ENCODE measurements at places on chromosomes 2 and 18.

DNA sequence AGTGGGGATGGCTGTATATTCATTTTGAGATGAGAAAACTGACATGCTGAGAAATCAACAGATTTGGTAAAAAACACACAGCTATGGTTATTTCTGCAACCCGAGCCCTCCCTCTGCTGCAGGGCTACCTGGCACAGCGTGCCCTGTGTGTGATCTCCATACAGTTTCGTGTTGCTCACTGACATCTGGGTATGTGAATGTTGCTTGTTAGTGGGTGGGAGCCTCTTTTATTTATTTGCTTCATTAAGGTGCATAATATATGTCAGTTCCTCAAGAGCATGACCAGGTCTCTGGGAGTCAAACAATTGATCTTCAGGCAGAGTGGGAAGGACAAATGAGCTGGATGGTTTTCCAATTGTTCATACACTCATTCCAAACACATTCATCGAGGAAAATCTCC is 139.1 kb upstream of the FHL2 start:
- DNase-seq = no peak

- DNase-seq = no peak
Observed at GRCh38 chr2:235199128-235199527, 247.3 kb downstream of the SH3BP4 start.

DNA sequence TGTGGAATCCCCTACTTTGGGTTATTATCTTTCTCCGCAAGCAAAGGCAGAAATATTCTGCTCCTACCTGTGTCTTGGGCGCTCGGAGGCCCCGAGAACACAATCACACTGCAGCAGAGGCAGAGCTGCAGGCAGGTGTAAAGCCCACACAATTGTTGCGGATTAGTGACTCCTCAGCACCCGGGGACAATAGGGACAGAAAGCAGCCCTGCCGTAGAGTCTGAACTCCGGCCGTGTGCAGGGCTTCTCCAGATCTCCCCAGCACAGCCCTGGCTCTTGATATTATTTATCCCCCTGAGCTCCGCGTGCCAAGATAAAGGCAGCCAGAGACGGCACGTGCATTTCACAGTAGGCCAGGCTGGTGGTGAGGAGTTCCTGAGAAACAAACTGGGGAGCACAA is 229.2 kb downstream of the EN1 start:
- no peak for DNase-seq

DNA sequence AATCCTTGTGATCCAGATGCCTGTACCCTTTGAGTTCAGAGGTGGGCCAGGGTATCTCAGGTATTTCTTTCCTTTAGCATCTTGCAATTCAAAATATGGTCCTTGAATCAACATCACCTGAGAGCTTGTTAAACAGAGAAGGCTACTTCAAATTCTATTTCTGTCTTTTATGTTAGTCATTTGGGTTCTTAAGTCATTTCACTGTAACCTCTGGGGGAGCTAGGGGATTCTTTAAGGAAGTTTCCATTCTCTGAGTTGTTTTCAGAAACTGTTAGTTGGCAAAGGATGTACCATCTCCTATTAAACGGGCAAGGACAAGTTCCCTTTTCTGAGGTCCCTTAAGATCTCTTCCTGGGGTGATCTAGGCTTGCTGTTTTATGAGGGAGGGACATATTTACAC is 16.6 kb downstream of the CFLAR start:
- DNase-seq = no peak

- DNase-seq = no peak
Observed at GRCh38 chr2:25023333-25023732, 18.5 kb upstream of the EFR3B start.

- DNase-seq = no peak
Observed at GRCh38 chr2:8679827-8680731, 1.8 kb upstream of the ID2 start.

GRCh38 chr2:72765997-72766609 is 59.7 kb downstream of the EXOC6B start:
- no peak for DNase-seq

- DNase-seq = no peak
Observed at GRCh38 chr2:104703669-104704068, 150.2 kb upstream of the POU3F3 start.

- DNase-seq = no peak
Observed at GRCh38 chr2:230097841-230098240, 29.1 kb upstream of the SLC16A14 start.

DNA sequence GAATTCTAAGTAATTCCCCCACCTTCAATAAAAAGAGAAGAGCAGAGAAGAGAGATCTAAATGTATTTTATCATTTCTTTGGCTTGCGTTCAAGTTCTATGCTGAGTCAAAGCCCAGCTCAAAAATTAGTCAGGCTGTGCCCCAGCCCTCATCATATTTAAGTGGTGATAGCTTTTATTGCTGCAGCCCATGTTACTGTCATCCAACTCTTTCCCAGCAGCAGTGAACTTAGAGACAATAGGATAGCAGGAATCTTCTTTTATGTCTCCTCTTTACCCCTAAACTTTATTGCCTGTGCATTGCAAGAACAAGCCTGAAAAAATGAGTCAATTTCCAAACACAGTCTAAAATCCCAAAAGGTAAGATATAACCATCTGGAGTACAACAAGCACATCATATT is 1599.3 kb upstream of the PIK3C3 start:
- no peak for DNase-seq

DNA sequence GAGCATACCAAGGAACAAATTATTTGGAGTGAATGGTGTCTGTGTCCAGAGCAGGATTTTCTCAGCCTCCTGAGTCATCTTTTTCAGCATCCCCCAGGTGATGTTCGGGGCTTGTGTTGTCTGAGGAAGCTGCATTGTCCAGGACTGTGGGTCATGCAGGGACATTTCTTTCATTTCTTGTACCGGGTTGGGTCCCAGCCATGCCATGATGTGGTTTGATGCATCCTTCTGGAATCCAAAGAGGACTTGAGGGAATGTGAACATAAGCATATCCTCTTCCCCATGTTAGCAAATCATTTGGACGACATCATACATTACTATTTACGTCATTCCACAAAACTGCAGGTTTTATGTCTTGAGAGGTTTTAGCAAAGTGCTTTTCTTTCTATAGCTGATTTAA is 797.8 kb downstream of the CCDC85A start:
- DNase-seq = no peak

DNA sequence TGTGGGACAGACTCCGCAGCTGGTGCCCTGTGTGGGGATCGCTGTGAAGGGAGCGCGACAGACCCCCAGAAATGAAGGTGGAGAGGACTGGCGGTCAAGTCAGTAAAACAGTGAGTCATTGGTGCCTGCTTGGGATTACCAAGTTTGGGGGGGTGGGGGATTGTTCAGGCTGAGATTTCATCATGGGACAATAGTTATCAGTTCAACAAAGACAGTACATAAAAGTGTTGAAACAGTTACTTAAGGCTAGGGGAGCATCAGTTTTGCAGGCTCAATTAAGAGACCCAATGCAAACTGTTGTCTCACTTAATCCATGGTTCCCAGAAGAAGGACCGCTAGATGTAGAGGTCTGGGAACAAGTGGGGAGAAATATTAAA is 42.4 kb upstream of the PDK1 start:
- DNase-seq = no peak

DNA sequence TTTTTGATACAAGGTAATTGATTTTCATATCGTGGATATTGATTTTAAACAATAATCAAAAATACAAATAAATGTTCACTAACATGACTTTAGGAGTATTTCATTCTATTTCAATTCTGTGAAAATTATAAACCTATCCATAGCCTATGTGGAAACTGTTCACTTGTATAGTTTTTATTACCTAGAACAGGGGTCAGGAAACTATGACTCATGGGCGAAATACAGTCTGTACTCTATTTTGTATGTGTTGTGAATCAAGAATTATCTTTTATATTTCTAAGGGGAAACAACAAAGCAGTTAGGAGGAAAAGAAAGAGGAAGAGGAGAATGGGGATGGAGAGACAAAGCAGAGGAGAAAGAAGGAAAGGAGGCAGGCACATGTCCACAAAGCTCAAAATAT is 181.7 kb upstream of the VRK2 start:
- DNase-seq = no peak

DNA sequence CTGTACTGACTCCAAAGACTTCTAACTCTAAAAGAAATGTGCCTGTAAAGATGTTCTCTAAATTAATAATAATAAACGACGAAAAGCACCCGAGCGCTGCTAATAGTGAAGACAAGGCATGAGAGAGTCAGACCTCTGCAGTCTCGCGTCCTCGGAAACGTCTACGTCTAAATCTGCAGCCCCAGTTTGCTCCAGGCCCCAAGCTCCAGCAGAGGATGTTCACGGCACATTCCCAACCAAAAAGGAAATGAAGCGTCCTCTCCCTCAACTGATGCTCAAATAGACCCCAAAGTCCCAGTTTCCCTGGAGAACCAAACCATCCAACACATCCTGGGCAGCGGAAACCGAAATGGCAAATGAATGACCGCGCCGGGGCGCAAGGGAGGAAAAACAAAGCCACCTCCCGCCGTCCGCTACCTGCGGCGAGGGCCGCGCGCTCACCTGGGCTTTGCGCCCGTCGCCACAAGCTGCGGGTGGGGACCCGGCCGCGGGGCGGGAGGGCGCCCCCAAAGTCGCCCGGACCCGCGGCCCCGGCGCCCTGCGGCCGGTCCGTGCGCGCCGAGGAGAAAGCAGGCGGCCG is 47.1 kb upstream of the CCDC150 start:
- no peak for DNase-seq

DNA sequence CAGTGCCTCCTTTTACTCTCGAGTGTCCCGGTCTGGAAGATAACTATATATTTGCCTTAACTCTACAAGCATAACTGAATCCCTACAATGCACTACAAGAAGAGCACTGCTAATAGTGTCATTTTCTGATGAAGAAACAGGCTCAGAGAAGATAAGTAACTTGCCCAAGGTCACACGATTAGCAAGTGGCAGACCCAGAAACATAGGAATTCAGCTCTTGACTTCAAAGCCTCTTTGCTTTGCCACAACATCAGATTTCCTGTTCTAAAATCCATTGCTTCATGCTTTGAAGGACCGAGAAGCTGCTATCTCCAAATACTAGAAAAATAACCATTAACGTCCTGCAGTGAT is 65.6 kb downstream of the HS1BP3 start:
- DNase-seq = no peak

DNA sequence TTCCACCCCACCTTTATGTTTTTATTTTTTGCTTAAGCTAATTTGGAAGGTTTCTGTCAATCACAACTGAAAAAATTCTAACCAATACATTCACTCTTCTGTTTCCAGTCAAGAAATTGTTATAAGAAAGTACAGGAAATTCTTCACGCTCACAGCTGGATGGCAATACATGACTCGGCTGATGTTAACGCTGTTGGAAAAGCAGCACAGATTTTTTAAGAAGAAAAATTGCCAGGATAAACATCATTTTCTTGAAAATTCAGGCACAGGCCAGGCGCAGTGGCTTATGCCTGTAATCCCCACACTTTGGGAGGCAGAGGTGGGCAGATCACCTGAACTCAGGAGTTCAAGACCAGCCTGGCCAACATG is 46.1 kb downstream of the STPG4 start:
- no peak for DNase-seq

- no peak for DNase-seq
Observed at GRCh38 chr2:127140538-127140937, 33.6 kb upstream of the BIN1 start.

- no peak for DNase-seq
Observed at GRCh38 chr2:23495661-23496114, 110.7 kb downstream of the KLHL29 start.

GRCh38 chr2:9394816-9395215 is 28.5 kb downstream of the ITGB1BP1 start:
- no peak for DNase-seq

DNA sequence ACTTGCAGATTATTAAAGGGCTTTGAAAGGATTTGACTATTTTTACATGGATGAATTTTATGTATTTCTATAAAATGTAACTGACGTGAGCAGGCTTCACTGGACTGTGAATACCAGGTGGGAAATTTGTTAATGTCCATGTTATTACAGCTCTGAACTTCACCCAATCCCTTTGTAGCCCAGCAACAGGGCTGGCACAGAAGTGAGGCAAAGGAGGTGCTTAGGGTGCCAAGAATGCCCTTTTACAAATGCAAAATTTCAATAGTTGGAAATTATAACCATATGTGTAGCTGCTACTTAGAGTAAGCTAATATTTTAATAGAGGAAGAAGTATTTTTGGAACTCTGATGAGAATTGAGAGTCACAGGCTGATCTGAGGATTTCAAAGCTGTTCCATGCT is 53.7 kb upstream of the FAM98A start:
- DNase-seq = no peak

- DNase-seq = no peak
Observed at GRCh38 chr2:25714740-25715139, 41.4 kb upstream of the DTNB start.

GRCh38 chr2:23235292-23235691 is 149.7 kb upstream of the KLHL29 start:
- DNase-seq = no peak

DNA sequence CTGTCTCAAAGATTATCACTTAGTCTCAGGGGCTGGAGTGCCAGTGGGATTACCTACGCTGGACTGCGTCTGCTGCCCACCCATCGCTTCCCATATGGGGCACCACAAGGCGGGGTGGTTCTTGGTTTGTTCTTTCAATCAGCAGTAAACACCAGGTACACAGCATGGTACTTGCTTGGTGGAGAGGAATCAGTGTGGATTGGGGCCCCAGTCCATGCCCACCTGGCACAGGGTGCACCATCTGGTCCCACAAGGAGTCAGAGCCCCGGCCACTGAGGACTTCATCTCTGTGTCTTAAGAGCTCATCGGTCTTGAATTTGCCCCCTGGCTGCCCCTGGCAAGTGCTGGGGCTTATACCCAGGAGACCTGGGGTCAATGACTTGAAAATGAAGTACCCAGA is 96.2 kb downstream of the GLI2 start:
- no peak for DNase-seq

DNA sequence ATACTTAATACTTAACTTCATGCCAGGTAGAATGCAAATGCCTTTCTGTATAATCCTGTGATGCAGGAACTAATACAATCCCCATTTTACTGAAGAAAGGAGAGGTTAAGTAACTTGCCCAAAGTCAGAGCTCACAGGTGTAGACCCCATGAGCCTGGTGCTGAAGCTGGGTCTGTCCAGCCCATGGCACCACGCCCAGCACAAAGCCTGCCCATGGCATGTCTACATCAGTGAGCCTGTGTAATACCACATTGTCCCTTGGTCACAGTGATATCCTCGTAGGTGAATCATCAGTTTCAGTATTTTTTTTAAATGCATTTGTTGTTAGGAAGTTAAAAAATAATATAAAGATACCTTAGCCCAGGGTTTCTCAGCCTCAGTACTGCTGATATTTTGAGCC is 69.9 kb upstream of the MCFD2 start:
- no peak for DNase-seq

- DNase-seq = no peak
Observed at GRCh38 chr2:128733450-128733849, 414.8 kb upstream of the HS6ST1 start.
